ENCODE measurements at places on chromosomes 1 and 21.

GRCh38 chr1:245962453-245962852 is 544.6 kb downstream of the SMYD3 start:
- DNase-seq: no peak

DNA sequence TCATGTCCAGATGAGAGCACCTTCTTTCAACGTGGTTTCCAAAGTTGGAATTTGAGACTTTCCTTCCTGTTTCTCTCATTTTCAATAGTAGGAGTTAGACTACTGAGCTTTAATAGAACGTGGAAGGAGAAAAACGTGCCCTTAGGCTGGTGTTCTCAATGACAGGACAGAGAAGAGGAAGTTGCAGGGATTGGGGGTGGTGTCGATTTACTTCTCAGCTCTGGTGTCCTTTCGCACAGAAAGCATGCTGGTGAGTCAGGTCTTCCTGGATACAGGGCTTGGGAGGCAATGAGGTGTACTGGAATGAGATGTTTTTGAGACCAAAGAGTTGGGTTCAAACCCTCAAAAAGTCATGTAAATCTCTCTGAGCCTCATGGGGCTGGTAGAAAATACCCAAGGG is 67.1 kb downstream of the HIVEP3 start:
- DNase-seq: no peak

GRCh38 chr1:244280859-244281258 is 170.8 kb downstream of the ADSS2 start:
- no peak for DNase-seq

GRCh38 chr21:33878824-33879223 is 36.8 kb downstream of the ATP5PO start:
- no peak for DNase-seq

- DNase-seq: no peak
Observed at GRCh38 chr1:902802-903201, 20.9 kb upstream of the SAMD11 start.
